ENCODE measurements at places on chromosomes 4 and X.
A peak's percentile ranks its signal among the peaks of the same experiment; 100 is the strongest.

DNA sequence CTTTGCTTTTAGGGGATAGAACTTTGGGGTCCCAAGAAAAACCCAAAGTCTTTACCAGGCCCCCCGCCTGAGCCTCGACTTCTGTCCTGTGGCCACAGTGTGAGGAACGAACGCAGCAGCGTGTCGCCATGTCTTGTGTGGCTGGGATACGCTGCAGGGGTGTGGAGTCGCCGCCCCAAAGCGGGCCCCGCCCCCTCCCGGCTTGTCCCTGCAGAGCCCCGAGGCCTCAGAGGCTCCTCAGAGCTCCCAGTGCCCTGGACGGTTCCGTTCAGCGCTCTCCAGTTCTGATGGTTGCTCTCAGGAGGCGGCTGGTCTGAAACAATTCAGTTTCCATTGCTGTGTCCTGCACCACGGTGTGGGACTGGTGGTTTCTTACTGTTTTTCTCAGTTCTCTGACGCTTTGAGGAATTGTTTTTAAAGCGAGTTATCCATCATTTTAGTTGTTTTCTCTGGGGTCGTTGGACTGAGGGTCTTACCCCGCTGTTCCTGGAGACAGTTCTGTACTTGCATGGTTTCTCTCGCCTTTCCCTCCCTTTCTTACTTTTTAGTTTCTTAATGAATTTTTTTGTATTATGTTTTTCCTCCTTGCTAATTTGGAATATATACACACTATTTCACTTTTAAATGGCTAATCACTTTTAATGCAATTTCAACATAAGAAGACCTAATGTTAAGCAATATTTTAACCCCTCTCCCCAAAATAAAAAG lies 1.6 kb upstream of the IDUA start:
- DNase-seq: peak; percentile 53

DNA sequence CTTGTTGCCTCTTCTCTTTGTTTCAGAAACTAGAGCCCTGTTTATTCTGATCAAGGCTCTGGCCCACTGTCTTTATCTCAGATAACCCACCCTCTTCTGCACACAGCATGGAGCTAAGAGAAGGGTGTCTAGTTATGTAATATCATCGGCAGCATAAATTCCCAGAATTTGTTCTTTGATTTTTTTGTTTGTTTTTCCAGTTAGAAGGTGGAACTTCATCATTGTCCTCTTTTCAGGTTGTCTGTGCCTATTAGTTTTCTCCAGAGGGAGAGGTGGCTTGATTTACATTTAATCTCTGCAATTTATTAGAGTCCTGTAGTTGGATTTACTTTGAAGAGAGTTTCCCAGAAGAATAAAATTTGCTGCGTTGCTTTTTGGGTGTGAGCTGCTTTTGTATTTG lies 15.2 kb upstream of the F11 start:
- DNase-seq: no peak

DNA sequence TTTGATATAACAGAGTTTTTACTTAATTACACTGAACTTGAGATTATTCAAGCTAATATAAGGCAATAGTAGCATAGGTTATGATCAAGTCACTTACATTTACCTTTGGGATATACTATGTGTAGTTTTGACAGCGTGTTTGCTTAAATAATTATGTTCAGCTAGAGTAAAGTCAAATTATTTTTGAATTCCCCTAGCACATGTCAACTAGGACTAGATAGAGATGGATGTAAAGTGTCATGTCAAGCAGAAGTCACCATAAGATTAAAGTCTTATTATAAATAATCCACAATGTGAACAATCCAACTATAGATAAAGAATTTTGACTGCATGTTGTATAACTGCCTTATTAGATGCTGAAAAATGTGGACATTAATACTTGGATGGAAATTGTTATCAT lies 665.2 kb downstream of the GRID2 start:
- DNase-seq: no peak

DNA sequence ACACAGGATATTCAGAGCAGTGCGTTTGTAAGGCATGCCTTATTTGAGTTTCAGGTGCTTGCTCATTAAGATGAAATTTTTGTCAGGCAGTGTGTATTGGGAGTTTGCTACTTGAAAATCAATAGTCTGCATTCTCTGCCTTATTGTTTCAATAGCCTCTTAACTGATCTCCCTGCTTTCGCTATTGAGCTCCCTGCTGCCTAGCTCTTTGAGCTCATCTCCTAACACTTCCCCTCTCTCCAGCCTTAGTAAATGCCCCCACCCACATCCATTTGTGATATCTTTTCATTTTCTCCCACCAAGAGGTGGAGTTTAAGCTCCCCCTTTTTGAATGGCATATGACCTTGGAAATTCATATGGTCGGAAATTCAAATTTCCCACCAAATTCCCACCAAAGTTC lies 256.6 kb downstream of the IL1RAPL1 start:
- DNase-seq: no peak

DNA sequence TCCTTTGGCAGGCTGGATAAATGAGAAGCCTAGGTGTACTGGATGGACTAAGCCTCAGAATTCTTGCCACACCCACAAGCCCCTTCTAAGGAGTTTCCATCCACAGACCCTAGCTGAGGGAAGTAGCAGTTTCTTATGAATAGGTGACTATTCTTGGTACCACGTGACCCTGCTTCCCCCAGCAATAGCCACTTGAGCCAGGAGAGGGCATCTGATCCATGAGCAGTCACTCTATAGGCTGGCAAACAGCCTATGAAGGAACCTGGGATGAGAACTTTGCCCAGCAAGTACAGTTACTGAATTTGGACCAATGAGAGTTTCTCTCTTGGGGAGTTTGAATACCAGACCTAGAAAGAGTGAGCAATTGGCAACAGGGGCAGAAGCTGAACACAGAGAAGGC lies 84.0 kb downstream of the RTL9 start:
- no peak for DNase-seq

GRCh38 chr4:45477311-45477733 lies 646.5 kb downstream of the GABRG1 start:
- no peak for DNase-seq

GRCh38 chrX:97167333-97167732 lies 283.6 kb downstream of the RPA4 start:
- no peak for DNase-seq

- no peak for DNase-seq
These were observed 1.6 kb upstream of the NKX1-1 start for GRCh38 chr4:1407657-1408333.

GRCh38 chr4:175166020-175166419 lies 247.9 kb downstream of the ADAM29 start:
- DNase-seq: no peak

DNA sequence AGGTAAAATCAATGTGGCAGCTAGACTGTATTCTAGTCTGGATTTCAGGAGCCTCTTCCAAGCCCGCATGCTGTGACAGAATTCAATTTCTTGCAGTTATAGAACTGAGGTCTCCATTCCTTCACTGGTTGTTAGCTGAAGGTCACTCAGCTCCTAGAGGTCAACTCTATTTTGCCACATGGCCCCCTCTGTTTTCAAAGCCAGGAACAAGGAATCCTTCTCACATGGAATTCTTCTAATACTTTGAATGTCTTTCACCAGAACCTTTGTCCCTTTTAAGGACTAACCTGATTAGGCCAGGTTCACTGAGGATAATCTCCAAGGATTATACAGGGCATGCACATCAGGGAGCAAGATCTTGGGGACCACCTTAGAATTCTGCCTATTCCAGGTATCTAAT lies 23.4 kb upstream of the MMRN1 start:
- DNase-seq: no peak

DNA sequence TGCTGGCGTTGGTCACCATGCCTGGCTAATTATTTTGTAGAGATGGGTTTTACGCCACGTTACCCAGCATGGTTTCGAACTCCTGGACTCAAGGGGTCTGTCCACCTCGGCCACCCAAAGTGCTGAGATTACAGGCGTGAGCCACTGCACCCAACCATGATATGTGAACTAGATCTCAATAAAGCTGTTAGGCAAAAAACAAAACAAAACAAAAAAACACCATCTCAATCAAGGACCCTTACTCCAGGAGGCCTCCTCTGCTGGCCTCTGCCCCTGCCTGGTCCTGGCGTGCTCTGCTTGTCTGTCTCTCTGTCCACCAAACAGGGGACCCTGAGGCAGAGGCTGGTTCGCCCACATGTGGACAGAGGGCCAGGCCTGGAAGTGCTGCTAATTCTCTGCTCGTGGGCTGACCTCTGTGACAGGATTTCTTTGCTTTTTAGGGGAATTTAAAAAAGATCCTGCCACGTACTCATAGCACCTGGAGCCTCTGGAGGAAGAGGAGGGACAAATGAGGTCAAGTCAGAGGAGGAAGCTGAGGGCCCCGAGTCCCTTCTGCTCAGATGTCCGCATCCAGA lies 32.7 kb upstream of the WFS1 start:
- DNase-seq: no peak

DNA sequence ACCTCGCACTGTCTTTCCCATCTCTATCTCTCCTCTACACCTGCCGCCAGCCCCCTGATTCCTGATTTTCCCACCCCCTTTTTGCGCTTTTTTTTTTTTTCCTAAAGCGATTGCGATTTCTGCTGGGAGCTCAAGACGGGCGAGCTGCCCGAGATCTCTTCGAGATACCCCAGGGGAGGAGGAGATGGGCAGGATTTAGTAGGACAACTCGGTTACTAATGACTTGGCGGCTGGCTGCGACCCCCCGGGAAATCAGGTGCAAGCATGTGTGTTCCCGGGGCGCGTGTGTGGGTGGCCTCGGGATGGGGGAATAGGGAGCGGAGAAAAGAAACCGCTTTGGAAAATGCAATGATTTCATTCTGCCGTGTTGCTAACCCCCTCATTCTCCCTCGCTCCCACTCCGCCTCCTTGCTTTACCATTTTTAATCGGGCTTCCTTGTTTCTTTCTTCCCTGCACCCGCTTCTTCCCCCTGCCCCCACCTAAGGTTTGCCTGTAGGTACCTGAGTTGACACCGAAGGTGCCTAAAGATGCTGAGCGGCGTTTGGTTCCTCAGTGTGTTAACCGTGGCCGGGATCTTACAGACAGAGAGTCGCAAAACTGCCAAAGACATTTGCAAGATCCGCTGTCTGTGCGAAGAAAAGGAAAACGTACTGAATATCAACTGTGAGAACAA lies 4.4 kb downstream of the SLITRK2 start:
- DNase-seq: no peak

DNA sequence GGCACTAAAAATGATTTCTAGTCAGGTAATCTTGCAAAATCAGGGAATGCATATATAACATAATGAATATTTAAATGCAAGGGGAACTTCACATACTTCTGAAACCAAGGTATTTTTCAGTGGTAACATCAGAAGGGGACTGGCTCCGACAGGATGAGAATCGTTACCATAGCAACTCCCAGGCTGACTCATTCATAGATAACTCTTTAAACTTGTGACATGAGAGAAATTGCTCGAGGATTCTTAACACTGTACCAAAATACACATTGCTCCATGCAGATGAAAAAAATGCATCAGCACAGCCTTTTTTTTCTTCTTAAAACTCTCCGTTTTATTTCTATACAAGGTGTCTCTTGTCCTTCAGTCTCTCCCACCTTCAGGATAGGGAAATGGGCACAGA lies 114.3 kb downstream of the GABRB1 start:
- no peak for DNase-seq

DNA sequence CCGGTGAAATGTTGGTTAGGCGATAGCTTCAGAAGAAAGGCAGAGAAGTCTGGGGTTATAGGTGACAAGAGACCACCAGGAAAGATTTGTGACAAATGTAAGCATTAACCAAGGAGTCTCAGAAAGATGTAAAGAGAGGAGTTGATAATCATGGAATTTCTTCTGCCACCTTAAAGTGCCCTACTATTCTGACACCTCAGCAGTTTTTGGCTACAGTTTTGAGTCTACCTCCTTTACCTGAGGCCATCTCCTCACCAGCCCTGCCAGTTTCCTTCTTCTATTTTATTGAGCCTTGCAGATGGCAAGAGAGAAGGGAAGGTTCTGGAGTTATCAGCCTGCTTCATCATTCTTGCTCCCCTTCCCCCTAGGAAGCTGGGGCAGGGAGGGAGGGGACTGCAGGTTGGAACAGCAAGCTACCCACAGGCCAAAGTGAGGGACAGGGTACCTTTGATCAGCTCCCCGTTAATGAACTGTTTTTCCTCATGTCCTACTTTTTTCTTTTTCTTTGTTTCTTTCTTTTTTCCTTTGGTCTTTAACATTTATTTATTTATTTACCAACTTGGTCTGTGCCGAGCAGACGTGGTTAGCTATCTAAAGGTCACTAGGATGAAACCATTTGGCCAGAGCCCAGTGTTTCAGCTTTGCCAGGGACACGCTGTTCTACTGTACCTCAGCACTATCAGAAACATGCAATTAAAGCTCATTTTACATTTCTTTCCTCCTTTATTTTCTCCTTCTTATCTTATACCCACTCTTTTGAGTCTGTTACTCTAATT lies 438.7 kb upstream of the AR start:
- no peak for DNase-seq

GRCh38 chr4:17812125-17812524 lies 1.3 kb downstream of the NCAPG start:
- DNase-seq: no peak

GRCh38 chr4:834368-835147 lies 8.6 kb upstream of the CPLX1 start:
- DNase-seq: no peak

DNA sequence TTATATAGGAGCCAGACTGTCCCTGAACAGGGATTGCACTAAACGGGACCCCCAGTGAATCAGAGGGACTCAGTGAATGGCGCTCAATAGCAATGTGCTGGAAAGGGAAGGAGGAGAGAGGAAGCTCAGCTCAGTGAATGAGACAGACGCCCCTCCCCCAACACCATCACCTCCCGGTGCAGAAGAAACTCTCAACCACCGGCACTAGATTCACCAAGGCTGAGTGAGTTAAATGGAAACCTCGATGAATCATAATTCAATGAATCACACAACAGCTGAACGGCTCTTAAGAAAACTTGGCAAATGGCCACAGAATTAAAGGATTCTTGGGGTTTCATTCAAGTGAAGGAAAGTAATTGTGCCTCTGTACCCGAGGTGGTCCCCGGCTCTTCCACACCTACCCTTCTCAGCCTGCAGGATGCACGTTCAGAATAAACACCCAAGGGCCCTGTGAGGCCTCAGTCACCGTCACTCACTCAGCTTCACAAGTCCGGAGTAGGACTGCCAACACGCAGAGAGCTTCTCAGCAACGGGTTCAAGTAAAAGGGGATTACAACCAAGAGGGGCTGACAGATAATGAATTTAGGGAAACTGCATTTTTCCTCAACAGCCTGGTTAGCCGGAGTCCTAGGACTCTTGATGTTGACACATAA lies 29.3 kb downstream of the CRMP1 start:
- DNase-seq: no peak

- DNase-seq: no peak
These were observed 2362.4 kb upstream of the TENM3 start for GRCh38 chr4:179880756-179881155.

DNA sequence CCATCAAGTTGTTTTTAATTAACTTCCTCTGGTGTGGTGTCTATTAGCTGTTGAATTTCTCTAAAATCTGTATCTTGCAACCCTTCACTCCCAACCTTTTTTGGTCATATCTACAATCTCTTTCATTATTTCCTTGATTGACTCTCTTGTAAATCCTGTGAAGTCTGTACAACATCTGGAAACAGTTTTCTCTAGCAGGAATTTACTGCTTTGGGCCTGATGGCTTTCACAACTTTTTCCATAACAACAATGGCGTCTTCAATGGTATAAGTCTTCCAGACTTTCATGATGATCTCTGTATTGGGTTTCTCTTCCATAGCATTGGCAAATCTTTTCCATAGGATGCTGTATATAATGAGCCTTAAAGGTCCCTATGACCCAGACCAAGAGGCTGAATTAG lies 49.0 kb downstream of the TBC1D19 start:
- DNase-seq: no peak
